ENCODE measurements at places on chromosomes 3 and 15. TPM values are rescaled to one million over a fixed set of nuclear protein-coding genes. Genes with fewer than 3 reads are reported as not detected.
A peak's percentile ranks its signal among the peaks of the same experiment; 100 is the strongest.

DNA sequence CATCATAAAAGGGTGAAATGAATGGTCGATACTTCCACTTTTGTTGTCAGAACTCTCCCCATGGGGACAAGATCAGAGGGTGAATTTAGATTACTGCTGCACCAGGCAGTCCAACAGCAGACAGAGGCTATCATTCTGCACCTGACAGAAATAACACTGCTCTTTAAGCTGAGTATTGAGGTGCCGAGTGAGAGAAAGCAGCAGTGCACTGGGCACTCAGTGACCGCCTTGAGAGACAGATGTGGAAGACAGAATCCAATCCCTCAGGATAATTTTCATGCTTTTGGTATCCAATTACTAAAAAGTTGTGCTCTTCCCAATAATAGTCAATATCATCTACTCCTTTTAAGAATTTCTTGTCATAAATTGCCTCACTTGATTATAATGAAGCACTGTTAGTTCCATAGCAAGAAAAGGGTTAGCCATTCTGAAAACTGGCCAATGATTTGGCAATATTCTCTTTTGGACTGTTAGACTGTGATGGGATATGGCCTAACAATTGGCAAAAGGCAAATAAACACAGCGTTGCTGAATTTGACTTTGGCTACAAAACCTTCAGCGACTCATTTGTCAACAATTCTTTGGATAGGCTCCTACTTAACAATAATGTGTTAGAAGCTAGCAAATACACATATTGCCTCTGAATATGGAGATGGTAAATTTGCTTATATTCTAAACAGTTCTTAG, 5.5 kb downstream of the FGF7 start:
- no peak for DNase-seq

The SLC22A14 gene
- 0.12 TPM for total RNA-seq

- no peak for DNase-seq
These were observed 246.1 kb downstream of the SI start for GRCh38 chr3:164832216-164832615.

DNA sequence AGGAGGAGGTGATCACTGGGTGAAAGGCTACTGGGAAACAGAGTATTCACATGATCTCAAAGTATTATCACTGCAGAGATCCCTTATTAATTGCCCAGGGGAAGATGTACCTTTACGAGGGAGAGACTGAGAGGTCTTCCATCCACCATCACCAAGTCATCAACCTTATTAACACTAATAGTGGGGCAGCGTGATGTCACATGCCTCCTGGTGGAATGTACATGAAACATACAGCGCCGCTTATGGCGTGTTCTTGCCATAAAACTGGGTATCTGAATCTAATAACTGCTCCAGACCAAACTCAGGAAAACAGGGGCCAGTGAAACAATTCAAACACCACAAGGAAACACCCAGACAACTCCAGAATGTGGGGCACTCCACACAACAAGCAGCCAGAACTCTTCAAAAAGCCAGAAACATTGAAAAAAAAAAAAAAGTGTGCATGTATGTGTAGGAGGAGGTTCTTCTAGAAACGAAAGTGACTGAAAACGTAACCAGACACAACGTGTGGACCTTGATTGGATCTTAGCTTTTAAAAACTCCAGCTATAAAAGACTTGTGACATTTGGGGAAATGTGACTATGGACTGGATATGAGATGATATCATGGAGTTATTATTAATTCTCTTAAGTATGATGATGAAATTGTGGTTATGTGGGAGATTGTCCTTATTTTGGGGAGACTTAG, 4.6 kb downstream of the STIMATE start:
- DNase-seq: no peak

- no peak for DNase-seq
These were observed 90.7 kb downstream of the FILIP1L start for GRCh38 chr3:100023595-100023994.

GRCh38 chr3:184914628-184915027, 102.7 kb downstream of the VPS8 start:
- no peak for DNase-seq

DNA sequence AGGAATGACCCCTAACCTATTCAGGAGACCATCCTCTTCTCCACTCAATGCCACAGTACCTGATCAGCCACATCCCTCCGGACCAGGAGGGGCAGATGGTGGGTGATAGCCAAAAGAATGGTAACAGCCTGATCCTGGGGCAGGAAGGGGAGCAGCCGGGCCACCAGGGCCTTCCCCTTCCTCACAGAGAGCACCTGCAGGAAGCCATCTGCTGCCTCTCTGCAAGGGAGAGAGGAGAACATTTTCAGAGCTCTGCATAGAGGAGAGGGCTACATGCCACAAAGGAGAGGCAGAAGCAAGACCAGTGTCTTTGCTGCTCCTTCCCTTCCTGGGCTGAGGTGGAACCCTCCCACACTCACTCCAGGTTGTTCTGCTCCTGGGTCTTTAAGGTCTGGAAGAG, 5.5 kb upstream of the SPG11 start:
- DNase-seq: no peak

- no peak for DNase-seq
These were observed 6.4 kb upstream of the TBC1D2B start for GRCh38 chr15:78083687-78084448.

DNA sequence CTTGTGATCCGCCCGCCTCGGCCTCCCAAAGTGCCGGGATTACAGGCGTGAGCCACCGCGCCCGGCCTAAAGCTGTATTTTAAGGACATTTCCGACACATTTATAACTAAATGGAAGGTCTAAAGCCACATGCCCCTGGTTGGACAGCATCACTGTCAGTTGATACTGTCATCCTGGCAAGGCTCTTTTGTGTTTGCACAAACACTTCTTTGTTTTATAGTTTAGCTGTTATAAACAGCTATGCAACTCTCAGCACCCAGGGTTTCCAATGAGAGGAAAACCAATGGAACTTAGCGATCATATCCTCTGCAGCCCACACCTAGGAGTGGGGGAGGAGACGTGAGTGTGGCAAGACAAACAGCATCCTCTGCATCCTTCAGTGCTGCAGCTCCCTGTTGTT, 19.7 kb downstream of the NIPA1 start:
- no peak for DNase-seq

- no peak for DNase-seq
These were observed 186.7 kb downstream of the APBA2 start for GRCh38 chr15:29072444-29072843.

DNA sequence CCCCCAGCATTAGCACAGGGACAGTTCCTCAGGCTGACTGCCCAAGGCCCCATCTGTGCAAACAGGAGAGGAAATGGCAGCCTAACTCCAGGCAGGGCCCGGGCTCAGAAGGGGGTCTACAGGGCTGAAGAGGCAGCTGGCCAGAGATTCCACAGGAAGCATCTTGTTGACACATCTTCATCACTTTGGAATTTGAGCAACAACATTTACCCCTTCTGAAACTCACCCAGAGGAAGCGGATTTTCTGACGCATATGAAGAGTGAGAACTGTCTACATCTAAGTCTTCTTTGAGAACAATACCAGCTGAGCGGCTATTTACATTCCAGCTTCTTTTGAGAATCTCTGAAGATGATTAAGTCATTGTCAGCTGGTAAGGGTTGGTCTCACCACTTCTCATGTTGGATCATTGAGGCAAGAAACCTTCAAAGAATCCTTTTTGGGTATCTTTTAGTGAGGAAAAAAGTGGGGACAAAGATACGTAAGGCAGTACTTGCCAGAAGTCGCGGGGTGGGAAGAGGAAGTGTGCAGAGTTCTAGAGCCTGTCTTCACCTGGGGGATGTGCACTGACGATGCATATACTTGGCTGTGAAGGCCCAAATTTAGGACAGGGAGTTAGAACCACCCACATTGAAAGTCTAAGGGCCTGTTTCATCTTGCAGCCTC, 25.4 kb upstream of the SRP14 start:
- peak; percentile 96 for DNase-seq

GRCh38 chr3:112718516-112718915, 77.6 kb upstream of the CCDC80 start:
- no peak for DNase-seq
